ENCODE measurements at places on chromosomes 13 and 19.

DNA sequence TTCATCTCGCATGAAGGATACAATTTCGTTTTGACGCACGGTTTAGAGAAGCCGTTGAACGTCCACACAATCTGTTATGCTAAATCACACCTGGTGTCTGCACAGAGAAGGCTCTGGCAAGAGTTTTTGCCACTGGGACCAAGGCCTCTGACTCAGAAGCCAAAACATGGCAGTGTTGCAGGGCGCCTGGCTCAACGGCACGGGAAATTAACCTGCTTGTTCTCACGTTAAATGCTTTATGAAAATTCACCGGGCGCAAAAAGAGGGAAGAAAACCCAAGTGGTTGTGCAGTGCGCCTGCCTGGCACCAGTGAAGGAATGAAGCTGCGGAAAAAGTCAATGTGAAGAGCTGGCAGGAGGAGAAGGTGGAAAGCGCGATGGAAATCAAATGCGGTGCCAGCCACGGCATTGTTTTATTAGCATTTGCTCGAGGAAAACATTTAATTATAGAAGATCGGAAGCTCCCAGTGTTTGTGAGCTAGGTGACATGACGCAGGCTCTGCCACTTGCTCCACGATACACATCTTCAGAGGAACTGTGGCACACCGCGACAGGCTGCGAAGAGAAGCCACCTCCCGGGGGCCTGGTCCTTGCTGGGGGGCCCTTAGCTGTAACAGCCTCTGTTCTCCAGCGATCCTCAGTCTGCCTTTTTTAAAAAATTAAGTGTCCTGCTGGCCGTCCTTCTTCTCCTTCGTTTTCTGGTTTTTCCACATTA lies 126.2 kb downstream of the ZIC5 start:
- DNase-seq: no peak

- DNase-seq: no peak
Observed at GRCh38 chr13:73421310-73421912, 362.6 kb downstream of the KLF5 start.

GRCh38 chr19:36030264-36031148 lies 2.2 kb downstream of the CLIP3 start:
- no peak for DNase-seq

- peak; percentile 49 for DNase-seq
Observed at GRCh38 chr13:93066187-93066586, 160.4 kb upstream of the GPC6 start.

DNA sequence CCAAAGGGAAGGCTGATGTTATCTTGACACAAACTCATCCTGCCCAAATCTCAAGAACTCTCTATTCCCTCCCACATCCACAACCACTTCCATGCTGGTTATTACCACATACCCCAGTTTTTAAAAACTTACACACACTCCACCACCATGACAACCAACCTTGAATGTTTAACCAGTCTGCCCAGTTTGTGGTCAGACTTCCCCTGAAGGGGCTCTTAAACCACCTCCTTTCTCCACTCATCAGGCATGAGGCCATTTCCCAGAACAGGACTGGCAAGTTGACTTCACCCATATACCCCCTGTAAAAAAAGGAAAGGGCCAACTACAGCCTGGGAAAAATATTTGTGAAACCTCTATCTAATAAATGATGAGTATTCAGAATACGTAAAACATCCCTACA lies 12.4 kb upstream of the ZSCAN4 start:
- DNase-seq: no peak

- DNase-seq: no peak
Observed at GRCh38 chr19:30061223-30062064, 119.4 kb downstream of the URI1 start.

DNA sequence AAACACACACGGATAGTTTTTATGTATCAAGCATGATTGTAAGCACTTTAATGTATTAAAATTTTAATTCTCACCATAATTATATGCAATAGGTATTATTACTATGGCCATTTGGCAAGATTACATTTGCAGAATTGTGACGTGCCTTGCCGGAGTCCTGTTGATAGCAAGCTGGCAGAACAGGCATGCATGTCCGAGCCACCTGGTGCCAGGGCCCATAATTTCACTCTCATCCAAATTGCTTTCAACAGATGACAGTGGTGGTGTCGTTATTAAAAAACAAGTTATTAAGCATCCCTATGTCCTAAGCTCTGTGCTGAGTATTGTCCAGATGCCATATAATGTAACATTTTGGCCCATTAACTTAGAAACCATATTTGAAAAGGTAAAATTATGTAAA lies 374.3 kb downstream of the FOXO1 start:
- no peak for DNase-seq

DNA sequence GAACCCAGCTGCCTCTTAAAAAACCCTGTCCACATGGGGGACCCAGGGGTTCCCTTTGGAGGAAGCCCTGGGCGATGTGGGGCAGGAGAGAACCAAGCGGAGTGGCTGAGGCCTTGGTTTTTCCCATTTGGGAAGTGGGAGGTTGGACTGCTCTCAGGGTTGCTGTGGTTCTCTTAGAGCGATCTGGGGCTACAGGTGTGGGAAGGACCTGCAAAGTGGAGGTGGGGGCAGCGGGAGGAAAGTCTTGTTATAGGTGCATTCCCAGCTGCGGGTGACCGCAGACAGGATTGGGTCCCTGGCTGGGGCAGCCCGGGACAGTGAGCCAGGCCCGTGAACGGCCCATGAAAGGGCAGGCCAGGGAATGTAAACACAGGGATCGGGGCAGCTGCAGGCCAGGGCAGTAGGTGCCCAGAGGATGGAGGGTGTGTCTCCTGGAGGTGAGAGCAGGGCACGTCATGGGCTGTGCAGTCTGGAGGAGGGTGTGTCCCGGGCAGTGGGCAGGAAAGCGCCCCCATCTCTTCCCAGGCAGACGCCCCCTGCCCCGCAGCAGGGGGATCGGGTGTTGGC lies 814 bp downstream of the SLC25A23 start:
- no peak for DNase-seq

GRCh38 chr19:29467824-29468401 lies 57.9 kb upstream of the VSTM2B start:
- no peak for DNase-seq

DNA sequence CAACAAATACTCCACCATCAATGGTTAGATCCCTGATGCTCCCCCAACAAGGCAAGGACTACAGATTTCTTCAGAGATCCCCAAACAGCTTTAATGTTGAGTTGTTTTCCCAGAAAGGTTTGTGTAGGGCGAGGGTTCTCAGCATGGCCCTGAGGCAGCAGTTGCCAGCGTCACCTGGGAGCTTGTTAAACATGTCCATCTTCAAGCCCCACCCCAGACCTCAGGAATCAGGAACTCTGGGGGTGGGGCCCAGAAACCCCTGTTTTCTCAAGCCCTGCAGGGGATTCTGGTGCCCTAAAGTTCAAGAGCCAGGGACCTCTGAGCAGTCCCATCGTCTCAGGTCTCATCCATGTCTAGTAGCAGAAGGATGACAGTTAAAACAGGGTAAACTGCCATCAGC lies 9.6 kb downstream of the EFNB2 start:
- DNase-seq: no peak

GRCh38 chr19:11578258-11579142 lies 1.1 kb upstream of the ACP5 start:
- DNase-seq: no peak
